AG10803 (cell line): ENCODE measurements at places on chromosomes 11 and 22.
A peak's percentile ranks its signal among the peaks of the same experiment; 100 is the strongest.

DNA sequence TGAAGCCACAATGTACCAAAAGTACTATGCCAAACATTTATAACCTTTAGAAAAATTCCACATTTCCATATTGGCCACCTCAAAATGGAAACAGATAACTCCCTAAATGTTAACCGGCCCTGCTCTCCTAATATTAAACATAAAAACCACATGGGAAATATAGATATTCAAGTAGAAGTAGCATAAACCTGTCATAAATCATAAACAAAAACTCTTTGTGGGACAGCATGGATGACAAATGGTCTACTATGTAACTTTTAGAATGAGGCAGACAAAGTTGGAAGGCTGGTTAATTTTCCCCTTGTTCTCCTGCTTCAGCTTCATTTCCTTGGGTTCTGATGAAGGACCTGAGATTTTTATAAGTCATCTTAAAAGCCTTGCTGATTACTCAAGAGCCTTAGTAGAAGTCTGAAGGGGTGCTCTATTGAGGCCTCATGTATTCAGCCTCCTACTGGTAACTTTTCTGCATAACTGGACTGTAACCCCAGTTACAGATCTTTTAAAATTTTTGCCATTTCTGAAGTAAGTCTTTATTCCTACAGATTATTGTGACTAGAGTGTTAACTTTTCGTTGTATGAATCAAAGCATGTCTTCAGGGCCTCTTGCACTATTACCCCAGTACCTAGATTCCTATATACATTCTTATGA lies 116.4 kb downstream of the STIM1 start:
- DNase-seq = peak; percentile 58

- DNase-seq = no peak
Observed at GRCh38 chr11:107756553-107756952, 44.7 kb upstream of the SLN start.

- no peak for DNase-seq
Observed at GRCh38 chr22:38869663-38870062, 2.4 kb downstream of the CBX6 start.

GRCh38 chr11:69958308-69958707 lies 119.8 kb upstream of the ANO1 start:
- peak; percentile 8 for DNase-seq

DNA sequence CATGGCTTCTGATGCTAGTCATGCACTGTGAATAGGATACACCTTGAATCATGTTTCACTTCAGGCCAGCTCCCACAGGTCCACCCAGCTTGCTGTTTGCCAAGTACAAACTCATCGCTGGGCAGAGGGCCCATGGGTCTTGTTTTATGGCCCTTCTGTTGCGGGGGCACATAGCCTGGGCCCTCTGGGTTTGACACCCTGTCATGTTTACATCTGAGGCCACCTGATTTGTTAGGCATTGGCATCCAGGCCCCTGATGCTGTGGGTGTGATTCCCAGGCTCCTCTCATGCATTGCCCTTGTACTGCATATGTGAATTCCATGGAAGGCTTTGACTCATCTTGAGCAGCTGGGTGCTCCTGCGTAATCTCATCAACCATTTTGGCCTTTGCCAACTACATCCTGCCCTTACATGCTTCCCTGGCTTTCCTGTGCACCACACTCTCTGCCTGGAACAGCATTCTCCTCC lies 32.6 kb downstream of the PPFIBP2 start:
- peak; percentile 24 for DNase-seq

- DNase-seq = no peak
Observed at GRCh38 chr11:128512474-128512996, 74.8 kb downstream of the ETS1 start.
